Esophagus muscularis mucosa (tissue), 4 donors: ENCODE measurements at places on chromosomes 13 and 19.

DNA sequence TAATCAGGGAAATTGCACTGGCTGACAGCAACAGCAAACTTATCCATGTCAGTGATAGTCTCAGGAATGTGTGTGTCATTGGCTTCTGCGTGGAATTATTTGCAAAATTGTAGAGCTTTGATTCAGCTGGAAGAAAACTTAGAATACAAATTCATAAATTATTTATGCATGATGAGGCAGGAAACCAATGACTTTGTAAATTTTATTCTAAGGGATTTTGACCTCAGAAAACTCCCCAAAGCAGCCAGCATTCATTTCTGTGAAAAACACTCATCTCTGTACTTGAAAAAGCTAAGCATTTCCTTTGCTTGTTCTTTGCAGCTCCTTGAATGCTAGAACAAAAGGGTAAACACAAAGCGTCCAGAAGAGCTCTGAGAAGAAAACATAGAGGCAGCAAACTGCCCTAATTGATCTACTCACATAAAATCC is 162.4 kb downstream of the DCT start:
- no peak for DNase-seq

GRCh38 chr13:66577358-66577757 is 652.8 kb downstream of the PCDH9 start:
- DNase-seq, result no peak

GRCh38 chr19:28836421-28836820 is 376.5 kb downstream of the UQCRFS1 start:
- no peak for DNase-seq

- DNase-seq, result no peak
Measured at GRCh38 chr19:47613165-47614020, 4.5 kb downstream of the BICRA start.

DNA sequence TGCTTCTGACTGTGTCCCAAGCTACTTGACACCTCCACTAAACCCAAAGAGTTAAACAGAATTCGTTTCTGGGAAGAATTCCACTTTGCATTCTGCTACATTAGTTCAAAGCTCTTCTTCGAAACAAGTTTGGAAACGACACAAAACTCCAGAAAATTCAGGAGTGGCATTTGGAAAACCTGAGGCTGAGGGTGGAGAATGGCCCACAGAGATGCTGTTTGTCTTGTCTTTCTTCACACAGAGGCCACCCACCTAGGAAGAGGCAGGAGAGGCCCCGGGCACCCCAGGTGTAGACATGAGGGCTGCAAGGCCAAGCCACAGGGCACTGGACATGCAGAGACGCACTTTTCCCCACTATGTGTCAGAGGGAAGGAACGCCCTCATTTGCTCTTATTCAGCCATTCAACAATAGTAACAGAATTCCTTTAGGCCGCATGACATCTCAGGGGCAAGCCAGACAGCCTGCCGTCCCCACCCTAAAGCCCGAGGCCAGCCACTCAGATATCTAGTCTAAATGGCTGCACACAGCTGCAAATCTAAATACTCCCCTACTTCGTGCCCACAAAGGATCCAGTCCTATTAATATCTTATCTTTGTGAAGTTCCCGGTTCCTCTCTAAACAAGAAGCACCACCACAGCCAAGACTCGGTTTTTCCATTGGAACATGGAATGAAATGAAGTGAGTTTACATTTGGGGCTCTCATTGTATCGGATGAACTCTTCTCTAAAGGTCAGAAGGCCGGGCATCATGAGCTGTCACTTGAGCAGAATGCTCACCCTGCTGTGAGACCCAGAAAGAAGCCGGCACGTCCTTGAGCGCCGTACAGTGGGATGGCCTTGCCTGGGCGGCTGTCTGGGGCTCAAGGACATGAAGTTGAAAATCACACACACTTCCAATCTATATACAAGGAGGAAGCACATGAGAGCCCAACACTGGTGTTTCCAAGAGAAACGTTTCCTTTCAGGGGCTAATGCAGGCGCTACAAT is 19.8 kb downstream of the COL4A1 start:
- no peak for DNase-seq

GRCh38 chr19:34041925-34042521 is 130.3 kb upstream of the LSM14A start:
- no peak for DNase-seq

GRCh38 chr13:43422116-43422515 is 364.7 kb downstream of the ENOX1 start:
- DNase-seq, result no peak

- no peak for DNase-seq
Measured at GRCh38 chr19:20662421-20663105, 1.2 kb upstream of the ZNF626 start.

- DNase-seq, result no peak
Measured at GRCh38 chr13:109100705-109101304, 471.4 kb downstream of the MYO16 start.

- peak; percentile 96 for DNase-seq
Measured at GRCh38 chr19:13007292-13008045, 12.2 kb downstream of the NFIX start.

- no peak for DNase-seq
Measured at GRCh38 chr13:26255691-26256277, 1.9 kb downstream of the CDK8 start.

DNA sequence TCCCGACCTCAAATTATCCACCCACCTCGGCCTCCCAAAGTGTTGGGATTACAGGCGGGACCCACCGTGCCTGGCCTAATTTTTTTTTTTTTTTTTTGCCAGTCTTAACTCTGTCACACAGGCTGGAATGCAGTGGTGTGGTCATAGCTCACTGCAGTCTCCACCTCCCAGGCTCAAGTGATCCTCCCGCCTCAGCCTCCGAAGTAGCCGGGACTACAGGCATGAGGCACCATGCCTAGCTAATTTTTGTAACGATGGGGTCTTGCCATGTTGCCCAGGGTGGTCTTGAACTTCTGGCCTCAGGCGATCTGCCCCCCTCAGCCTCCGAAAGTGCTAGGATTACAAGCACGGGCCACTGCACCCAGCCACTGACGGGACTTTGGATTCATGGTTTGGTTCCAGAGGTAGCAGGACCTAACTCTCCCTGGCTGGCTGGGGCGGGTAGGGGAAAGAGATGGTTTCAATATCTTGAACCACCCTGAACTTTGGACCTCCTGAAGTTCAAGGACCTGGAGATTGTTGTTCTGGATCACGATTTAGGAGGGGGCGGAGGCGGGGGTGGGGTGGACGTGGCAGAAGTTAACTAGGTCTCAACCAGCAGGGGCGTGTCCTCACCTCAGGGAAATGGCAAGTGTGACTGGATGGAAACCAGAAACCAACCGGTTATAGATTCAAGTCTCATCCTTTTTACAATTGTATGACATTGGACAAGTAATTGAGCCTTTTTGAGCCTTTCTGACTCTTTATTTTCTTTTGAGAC is 40.8 kb downstream of the IER2 start:
- DNase-seq, result no peak
